T-cell (primary cell): ENCODE measurements at places on chromosomes 7 and 10.
A peak's percentile ranks its signal among the peaks of the same experiment; 100 is the strongest.

DNA sequence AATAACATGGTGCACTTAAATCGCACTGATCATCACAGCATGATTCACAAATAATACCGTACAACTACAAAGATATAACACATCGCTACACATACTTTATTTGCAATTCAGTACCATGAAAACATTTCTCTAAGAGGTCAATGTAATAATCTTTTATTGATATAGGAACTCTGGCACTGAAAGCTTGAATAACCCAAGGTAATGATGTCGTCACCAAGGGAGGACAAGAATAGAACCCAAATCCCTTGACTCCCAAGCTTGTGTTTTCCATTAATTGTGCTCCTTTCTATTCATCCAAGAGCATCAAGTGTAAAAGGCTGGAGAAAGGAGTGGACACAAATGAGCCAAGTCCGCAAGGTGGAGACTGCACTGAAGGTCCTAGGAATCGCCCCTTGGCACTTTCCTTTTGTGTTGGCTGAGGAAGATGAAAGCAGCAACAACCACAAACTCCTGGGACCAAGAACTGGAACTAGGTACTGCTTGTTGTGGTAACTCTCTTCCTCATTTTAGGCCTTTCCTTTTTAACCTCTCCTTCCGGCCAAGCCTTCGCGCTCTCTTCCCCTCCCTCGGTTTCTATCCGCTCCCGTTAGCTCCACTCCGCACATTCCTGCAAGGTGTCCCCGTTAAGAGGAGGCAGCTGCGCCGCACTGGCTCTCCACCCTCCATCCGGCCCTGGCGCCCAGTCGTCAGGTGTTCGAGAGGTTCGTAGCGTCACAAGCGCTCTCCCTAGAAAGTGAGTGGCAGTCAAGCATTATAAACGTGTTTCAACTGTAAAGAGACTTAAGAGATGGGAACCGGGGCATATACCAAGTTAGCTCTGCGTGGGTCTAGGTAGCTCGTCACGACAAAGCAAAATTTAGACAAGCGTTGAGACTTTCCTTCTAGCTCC, 1.0 kb upstream of the CBLL1 start:
- no peak for DNase-seq

- no peak for DNase-seq
Measured at GRCh38 chr10:63010203-63010602, 122.9 kb upstream of the NRBF2 start.

GRCh38 chr10:35495521-35496119, 109.5 kb upstream of the GJD4 start:
- no peak for DNase-seq

DNA sequence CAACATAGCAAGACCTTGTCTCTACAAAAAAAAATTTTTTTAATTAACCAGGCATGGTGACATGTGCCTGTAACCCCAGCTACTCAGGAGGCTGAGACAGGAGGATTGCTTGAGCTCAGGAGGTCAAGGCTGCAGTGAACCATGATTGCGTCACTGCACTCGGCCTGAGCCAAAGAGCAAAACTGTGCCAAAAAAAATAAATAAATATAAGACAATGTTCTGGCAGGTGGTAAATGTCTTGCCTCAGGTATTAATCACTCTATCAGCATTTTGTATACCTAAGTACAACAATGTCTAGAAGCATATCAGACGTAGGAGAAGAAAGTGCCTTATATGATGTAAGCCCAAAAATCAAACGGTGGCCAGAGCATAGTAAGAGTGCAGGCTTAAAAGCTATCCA, 427.8 kb upstream of the C7orf33 start:
- no peak for DNase-seq

GRCh38 chr7:108911016-108911415, 341.3 kb downstream of the DNAJB9 start:
- no peak for DNase-seq

DNA sequence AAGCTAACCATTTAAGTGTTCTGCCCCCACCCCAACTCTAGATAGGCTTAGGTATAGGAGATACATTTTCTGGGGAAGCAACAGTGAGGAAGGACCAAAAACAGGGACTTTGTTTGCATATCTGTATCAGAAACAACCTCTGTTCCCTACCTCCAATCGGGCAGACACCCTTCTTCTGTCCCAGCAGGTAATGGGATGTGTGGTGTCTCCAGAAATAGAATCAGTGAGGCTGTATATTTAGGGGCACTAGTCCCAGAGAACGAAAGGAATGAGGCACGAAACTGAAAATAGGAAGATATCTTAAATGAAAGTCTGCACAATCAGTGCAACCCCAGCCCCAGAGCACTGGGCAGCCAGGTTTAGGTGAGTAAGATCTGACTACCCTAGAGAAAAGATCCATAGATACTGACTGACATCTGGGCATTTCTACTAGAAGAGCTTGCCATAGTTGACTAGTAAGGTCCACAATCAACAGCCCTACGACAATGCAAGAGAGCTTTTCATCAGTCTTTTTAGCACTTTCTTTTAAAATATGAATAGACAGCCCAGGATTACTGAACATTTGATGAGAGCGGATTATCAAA, 28.1 kb downstream of the PLEKHA1 start:
- DNase-seq, result no peak

DNA sequence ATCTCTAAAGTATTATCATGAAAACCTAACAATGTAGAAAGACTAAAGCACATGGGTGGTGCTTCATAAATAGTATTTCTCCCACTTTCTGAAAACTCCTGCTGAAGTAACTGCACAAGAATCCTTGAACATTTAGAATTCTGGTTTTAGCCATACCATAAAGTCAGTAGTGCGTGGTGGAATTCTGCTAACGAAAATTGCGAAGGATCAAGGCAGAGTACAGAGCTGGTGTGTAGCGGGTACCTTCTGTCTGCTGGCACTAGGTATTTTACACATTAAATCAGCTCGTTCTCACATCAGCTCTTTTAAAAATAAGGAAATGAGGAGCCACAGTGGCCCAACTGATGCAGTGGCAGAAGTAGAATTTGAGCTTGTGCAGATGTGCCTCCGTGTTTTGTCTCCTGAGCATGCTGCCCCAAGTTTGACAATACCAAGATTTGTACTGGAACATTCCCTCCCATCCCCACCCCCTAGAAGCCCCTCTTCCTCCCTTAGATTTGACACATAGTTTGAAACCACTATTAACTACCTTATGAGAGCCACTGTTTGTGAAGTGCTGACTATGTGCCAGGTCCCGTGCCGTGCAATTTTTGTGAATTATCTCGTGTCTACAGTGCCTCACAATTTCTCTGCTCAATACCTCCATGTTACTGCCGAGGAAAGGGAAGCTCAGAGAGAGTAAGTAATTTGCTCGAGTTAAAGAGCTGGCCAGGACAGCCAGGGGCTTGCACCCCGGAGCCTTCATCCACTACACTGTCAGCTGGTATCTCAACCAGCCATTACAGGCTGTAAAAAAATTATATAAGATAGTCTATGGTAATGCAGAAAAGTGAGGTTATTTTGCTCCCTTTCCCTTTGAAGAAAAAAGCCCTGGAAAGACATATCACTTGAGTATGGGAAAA, 66.9 kb downstream of the EGFR start:
- no peak for DNase-seq

GRCh38 chr7:46421441-46422230, 500.6 kb upstream of the IGFBP3 start:
- DNase-seq, result no peak

GRCh38 chr10:124661660-124662180, 82.5 kb downstream of the FAM53B start:
- no peak for DNase-seq

DNA sequence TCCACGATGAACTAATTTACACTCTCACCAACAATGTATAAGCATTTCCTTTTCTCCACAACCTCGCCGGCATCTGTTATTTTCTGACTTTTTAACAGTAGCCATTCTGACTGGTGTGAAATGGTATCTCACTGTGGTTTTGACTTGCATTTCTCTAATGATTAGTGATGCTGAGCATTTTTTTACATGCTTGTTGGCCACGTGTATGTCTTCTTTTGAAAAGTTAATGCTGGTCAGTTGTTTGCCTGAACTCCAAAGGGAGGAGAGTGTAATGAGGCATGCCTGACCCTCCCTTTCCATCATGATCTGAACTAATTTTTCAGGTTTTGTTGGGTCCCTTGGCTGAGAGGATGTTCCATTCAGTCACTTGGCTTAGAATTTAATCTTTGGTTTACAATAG, 50.7 kb upstream of the SVIL start:
- DNase-seq, result no peak

- peak; percentile 10 for DNase-seq
Measured at GRCh38 chr10:11874568-11875493, 51.7 kb downstream of the PROSER2 start.

DNA sequence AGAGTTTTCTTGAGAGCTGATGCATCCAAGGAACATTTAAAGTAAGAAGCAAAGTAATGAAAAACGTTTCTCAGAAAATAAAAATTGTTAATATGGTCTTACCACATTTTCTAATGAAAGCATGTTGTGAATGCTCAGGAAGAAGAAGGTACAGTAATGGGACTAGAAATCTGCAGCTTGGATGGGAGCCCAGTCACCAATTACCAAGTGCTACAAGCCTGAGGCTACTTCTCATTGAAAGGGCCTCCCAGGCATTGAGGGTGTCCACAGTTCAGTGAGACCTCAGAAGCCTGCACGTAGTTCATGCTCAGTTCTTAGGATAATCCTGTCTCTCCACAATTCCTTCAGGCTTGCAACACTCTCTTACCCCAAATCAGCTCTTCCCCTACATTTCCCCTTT, 17.6 kb downstream of the PTN start:
- DNase-seq, result no peak

GRCh38 chr7:142964502-142965246, 2.5 kb upstream of the KEL start:
- DNase-seq, result no peak

DNA sequence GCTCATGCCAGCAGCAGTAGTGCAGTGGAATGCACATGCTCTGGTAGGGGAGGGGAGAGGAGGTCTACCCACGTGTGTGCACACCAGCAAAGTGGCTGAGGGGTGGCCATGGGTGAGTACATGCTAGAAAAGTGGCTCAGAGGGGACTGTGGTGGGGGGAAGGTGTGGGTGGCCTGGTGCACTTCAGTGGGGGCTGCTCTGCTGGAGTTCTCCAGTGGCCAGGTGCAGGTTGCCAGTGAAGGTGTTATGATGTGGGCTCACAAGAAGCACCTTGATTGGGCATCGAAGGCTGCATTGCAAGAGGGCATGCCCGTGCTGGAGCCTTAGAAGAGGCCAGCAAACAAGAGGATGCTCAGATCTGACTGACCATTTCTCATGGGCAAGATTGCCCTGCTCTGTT, 613.6 kb upstream of the PHF14 start:
- no peak for DNase-seq

DNA sequence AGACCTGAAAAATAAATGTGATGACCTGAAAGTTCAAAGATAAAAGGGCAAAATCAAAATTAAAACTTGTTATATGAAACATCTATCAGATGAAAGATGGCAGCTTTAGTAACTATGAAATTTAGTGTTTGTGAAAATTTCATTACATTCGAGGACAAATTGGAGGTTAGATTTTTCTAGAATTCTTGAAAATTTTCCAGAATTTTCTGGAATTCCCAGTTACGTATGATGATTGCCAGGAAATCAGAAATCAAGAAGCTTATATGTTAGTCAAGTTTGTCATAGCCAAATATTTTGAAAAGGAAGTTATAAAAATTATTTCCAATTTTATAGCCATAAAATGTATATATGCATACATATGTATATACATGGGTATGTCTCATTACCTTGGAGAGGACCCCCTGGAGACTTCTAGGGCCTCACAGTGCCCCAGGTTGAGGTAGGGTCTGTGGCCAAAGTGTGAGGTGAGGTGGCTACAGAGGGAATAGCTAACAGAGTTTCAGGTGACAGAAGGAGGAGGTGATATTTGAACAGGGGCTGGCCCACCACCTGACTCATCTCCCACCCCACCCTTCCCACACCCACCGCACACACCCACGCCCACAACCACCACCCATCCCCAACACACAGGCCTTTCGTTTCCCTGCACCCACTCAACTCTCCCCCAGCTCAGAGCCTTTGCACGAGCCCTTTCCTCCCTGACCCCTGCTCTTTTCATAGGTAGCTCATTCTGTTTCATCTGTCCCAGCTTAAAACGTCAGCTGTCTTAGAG, 21.5 kb downstream of the C10orf105 start:
- DNase-seq, result no peak

- no peak for DNase-seq
Measured at GRCh38 chr10:78915190-78915518, 153.6 kb upstream of the ZMIZ1 start.

- no peak for DNase-seq
Measured at GRCh38 chr10:36424502-36424901, 700.9 kb upstream of the ANKRD30A start.

GRCh38 chr7:112064627-112065385, 141.4 kb downstream of the DOCK4 start:
- no peak for DNase-seq

DNA sequence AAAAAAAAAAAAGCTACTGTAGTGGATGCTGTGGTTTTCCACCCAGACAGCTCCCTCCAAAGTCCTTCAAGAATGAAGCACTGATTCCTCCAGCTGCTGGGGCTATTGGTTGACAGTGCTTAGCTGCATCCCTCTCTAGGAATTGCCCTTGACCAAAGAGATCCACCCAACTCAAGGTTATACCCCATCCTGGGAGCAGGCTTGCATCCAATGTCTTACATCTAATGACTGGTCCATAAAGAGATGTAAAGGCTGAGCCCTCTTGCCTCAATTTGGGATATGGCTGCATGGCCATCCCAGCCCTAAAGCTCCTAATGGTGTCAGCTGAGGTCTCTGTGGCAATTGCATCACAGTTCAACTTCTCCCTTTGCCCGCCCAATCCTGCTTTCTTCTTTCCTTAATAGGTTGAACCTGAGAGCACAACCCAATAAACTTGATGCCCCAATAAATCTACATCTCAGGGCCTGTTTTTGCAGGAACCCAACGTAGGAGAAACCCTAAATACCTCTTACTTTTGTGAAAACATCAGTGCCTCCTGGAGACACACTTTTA, 4.4 kb downstream of the GPR37 start:
- no peak for DNase-seq

DNA sequence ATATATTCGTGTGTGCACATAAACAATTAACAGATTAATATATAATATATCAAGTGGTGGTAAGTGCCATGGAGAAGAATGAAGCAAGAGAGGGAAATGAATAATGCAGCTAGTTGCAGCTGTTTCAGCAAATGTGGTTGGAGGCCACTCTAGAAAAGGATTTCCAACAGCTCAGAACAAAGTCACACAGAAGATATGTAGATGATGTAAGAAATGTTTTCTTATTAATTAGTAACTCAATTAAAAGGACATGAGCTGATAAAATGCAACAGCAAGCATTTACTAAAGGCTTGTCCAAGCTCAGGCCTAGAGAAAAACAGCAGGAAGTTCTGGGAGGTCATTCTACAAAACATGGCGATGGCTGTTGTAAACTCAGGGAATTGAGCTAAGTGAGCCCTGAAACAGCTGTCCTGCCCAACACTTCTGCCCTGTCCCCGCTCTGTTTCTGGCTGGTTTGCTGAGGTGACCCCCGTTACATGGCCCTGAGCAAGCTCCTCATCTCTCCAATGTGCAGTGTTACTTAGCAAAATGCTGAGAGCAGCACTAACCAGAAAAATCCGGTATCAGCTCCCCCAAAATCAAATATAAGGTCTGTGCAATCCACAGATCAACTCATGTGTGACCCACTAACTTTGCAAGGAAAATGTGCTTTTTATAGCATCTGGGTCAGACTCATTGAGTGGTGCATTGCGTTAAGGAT, 23.4 kb upstream of the C10orf67 start:
- DNase-seq, result no peak
